Esophagus squamous epithelium (tissue), 5 donors: ENCODE measurements at places on chromosomes 4 and X. TPM values are rescaled to one million over a fixed set of nuclear protein-coding genes. Genes with fewer than 3 reads are reported as not detected.

DNA sequence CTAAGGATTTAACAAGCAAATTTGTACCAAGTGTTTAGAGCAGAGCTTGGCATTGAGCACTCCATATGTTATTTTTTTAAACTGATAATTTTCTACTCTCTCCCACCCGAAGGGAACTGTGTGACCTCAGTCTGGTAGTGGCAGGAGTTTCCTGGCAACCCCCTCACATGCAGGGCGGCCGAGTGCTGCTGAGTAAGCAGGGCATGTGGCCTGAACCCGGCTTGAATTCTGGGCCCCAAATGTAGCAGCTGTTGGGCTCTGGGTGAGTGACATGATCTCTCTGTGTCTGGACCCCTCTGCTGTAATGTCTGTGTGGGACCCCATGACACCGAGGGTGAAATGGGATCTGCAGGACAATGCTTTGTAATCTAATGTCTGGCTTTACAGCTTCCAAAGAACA is 13.6 kb upstream of the C4orf50 start:
- no peak for DNase-seq

DNA sequence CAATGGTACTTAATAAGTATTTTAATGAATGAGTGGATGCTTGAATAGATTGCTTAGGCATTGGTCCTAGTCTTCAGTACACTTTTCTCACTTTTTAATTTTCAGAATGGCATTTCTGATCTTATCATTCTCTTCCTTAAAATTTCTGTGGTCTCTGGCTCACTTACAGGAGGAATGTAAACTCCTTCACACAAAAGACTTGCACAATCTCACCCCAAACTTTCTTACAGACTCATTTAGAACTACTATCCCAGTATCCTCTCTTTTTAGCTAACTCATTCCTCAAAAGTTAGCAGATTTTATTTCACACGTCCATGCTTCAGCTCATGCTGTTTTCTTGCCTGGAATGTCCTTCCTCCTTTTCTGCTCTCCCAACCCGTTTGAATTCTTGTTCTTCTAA is 350.1 kb downstream of the GRXCR1 start:
- no peak for DNase-seq

Gene MPC1L
- not detected for total RNA-seq

DNA sequence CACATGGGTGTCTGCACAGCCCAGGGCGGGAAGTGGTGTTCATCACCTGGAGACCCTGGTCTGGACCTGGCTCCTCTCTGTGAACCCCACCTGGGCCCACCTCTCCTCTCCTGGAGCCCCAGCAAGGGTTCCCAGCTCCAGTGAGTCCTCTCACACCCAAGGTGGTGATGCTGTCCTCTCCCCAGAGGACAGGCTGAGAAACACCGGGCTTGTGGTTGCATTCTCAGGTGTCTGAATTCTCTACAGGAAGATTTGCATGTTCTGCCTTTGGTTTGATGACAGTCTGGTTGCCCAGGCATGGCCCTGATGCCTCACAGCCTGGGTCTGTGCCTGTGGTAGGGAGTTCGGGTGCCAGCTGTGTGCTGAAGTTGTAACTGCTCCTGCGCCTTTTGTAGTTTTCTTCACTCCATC is 3.8 kb downstream of the MAEA start:
- DNase-seq: no peak

- DNase-seq: no peak
Measured at GRCh38 chr4:64158648-64159326, 250.5 kb downstream of the TECRL start.

Gene LRIT3
- 0.15 TPM for total RNA-seq

GRCh38 chr4:77413766-77414165 is 191.9 kb upstream of the CXCL13 start:
- no peak for DNase-seq

- DNase-seq: no peak
Measured at GRCh38 chr4:41572956-41573355, 35.0 kb downstream of the LIMCH1 start.

Gene PAQR3
- total RNA-seq: 18.9 TPM

Gene HSD17B13
- not detected for total RNA-seq

DNA sequence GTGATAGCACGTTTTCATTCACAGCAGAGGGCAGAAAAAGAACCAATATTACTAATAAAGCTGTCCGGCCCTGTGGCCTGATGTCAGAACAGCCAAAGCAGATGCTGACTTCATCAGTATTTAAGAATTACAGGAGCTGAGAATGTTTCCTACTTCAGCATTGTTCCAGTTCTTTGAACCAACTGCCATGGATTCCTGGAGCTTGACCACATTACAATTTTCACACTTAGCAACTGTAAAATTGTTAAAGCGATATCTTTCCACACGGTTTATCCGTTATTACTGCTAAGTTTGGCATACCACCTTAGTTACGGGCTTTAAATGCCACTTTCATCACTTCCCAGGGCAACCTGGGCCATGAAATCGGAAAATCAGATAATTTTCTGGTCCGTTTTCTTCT is 118.2 kb downstream of the EPHA5 start:
- no peak for DNase-seq

GRCh38 chrX:17435476-17435875 is 60.5 kb downstream of the NHS start:
- DNase-seq: no peak

DNA sequence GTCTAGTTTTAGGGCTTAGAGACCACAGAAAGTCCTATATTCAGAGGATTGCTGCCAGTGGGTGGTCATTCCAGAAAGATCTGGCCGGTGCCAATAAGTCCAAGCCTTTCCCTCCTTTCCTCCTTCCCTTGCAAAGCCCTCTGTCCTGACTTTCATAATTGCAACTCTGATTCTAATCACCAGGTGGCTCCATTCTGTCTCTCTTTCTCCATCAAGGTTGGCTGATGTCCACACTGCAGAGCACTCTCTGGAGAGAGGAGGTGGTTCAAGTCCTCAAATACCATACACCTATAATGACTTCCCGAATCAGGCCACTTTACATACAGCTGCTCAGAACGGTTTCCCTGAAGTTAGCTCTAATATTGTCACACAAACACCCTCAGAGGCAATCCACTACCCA is 22.4 kb upstream of the ARMCX4 start:
- no peak for DNase-seq

DNA sequence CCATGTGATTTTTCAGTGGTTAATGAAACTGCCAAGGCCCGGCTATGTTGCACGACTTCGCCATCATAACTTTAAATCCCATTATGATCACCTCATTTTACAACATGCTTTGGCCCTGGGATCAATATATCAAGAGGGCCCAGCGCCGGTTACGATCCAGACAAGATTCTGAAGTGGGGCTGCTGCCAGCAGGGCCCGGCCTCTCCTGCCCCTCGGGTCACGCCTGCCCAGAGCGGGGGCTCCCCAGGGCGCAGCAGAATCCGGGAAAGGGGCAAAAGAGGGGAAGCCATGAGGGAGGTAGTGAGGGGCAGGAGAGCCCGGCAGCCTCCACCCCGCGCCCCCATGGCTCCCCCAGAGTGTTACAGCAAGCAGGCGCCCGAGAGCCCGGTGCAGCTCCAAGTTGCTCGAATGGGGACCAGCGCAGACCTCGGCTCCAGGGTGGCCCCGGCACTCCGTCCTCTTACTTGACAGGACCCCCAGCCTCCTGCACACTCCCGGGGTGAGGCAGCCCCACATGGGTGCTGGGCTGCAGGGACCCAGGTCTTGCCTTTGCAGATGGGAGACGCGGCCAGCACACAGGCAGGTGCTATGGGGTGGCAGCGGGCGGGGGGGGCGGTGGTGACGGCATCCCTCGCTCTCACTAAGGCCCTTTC is 129.8 kb upstream of the NKX1-1 start:
- no peak for DNase-seq

DNA sequence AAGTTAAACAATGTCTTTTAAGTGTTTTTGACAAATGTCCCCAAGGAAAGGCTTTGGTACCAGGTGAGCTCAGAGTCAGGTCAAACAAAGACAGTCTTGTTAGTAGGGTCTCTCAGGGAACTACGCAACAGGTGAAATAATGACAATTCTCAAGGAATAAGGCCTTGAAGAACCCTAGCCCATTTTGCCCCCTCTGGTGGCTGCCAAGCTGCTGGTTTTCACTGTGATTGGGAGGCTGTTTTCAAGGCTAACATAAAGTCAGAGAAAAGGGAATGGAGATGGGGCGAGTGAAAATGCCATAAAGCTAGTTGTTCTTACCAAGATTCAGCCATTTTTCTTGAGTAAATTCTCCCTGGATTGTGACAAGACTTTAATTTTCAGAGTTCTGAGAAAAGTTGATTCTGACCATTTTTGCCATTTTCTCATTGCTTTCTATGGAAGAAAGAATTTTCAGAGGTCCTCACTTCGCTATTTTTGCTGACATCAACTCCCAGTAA is 58.7 kb downstream of the RWDD4 start:
- DNase-seq: no peak

GRCh38 chr4:78756776-78757175 is 19.4 kb upstream of the BMP2K start:
- DNase-seq: no peak

- DNase-seq: no peak
Measured at GRCh38 chrX:153628129-153628528, 18.9 kb upstream of the DUSP9 start.

DNA sequence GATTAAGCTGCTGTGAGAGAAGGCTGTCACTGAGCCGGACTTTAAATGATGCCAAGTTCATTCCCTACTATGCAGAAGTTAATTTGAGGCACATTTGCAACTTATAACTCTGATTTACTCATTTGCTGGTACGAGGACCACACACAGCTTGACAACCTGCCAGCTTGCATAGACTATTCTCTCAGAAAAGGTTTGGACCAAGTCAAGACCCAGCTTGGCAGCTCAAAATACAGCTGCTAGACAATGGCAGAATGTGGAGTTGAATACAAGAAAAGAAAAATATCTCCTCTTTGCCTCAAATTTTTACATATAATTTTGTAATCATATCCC is 338.9 kb downstream of the DHX15 start:
- DNase-seq: no peak

Gene CXXC4
- not detected for total RNA-seq

DNA sequence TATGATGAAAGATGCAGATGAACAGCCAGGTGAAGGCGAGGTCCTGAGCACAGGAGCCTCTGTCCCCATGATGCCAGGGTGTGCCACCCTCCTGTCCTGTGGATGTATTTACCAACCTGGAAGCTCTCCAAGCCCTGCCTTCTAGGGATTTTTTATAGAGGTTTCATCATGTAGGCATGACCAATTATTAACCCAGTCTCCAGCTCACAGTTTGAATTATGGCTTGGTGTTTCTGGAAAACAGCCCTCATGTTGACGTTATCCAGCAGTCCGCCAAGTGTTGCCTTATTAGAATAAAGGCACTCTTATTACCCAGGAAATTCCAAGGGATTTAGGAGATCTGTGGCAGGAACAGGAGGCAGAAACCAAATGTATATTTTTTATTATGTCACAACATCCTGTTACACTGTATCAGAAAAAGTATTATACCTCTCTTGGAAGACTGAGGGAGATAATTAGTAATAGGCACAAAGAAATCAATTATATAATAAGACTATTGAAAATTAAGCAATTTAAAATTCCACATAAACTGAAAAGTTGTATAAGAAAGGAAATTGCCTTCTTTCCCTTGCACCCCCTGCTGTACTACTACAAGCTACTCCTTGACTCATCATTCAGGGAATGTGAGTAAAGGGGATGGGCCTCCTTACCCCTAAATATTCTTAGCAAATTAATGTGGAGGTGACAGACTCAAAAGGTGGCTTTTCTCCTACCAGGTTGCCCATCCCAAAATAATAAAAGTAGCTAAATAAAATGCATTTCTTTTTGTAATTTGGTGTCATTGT is 129.6 kb downstream of the ZNF330 start:
- no peak for DNase-seq

GRCh38 chr4:31791666-31792065 is 1071.5 kb downstream of the PCDH7 start:
- DNase-seq: no peak

DNA sequence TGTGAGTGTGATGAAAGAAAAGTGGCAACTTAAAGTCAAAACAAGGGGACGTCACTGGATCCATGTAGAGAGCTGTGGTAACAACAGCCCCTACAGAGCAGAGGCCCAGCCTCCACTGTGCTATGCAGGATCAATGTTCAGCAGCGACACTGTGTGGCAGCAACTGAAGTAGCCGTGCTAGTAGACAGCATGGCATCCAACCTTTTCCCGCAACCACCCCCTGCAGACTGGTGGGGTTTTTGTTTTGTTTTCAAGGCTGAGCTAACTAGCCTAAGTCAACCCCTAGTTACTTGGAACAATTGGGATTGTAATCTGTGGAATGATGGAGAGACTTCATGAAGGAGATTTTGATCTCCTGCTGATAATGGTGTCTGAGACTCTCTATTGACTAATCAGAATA is 44.4 kb upstream of the PPARGC1A start:
- DNase-seq: no peak

DNA sequence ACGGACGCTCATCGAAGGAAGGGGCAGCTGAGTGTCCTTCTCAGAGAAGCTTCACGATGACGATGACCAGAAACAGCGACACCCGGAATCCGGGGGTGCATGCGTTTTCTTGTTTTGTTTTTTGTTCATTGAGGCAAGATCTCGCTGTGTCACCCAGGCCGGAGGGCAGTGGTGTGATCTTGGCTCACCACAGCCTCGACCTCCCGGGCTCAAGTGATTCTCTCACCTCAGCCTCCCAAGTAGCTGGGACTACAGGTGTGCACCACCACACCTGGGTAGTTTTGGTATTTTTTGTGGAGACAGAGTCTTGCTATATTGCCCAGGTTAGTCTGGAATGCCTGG is 19.8 kb downstream of the DGKQ start:
- no peak for DNase-seq

DNA sequence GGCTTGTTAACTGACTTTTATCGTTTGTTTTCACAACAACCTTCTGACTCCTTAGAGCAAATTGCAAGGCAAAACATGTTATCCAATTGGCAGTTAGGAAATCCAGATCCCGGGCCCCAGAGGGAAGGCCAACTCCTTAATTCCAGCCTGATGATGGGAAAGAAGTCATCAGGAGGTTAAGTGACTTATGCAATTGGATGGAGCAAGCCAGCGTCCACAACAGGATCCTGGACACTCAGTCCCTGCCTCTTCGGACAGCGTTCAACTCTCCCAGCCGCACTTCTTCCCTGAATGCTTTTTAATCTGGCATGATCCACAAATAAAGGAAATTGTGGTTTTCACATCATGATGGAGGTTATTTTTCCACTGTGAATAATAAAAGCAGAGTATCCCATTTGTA is 310.1 kb downstream of the RAB28 start:
- DNase-seq: no peak

- no peak for DNase-seq
Measured at GRCh38 chrX:41722816-41723618, 964 bp upstream of the GPR82 start.

DNA sequence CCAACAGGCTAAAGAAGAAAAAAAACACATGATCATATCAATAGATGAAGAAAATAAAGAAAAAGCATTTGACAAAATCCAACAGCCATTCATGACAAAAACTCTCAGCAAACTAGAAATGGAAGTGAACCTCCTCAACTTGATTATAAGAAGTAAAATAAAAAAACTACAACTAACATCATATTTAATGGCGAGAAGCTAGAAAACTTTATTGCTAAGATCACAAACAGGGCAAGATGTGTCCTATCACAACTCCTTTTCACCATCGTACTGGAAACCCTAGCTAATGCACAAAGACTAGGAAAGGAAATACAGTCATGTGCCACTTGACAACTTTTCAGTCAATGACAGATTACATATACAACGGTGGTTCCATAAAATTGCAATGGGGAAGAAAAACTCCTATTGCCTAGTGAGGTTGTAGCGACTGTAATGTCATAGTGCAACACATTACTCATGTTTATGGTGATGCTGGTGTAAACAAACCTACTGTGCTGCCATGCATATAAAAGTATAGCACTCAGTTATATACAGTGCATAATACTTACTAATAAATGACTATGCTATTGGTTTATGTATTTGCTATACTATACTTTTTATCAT is 12.1 kb upstream of the MANBA start:
- DNase-seq: no peak

GRCh38 chrX:51892921-51893745 is at the start of gene MAGED1:
Gene MAGED1, plus strand, starts transcription at chrX:51893623. Its CDS starts 682 bp downstream, at chrX:51894305.
- DNase-seq: peak; percentile 21

Gene ZNF330
- 24.5 TPM for total RNA-seq
